ENCODE measurements at places on chromosomes 1 and 21.

- no peak for DNase-seq
These were observed 25.1 kb downstream of the AK4 start for GRCh38 chr1:65172936-65173690.

DNA sequence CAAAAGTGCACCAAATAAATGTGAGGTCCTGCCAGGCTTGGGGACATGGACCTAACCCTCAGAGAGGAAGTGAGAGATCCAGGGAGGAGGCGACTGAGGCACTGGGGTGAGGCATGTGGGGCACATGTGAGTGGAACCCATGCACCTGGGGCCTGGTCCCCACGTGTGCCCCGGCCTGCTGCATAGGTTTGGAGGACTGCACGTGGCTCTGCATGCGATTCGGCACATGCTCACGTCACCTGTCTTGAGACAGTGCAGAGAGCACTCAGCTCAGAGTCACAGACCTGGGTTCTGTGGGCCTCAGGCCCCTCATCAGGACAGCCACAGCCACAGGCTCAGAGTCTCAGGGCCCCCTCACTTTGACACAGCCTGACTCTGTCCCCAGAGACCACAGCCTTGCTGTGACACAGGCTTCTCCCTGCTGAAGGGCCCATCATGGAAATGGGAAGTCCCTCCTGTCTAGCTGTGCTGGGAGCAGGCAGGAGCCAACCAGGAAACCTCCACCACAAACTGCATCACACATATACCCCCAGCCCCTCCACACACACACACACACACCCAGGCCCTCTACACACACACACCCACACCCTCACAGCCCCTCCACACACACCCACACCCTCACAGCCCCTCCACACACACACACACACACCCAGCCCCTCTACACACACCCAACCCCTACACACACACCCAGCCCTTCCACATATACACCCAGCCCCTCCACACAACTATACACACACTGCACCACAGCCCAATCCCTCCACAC lies 48.2 kb downstream of the SLC9A1 start:
- no peak for DNase-seq

DNA sequence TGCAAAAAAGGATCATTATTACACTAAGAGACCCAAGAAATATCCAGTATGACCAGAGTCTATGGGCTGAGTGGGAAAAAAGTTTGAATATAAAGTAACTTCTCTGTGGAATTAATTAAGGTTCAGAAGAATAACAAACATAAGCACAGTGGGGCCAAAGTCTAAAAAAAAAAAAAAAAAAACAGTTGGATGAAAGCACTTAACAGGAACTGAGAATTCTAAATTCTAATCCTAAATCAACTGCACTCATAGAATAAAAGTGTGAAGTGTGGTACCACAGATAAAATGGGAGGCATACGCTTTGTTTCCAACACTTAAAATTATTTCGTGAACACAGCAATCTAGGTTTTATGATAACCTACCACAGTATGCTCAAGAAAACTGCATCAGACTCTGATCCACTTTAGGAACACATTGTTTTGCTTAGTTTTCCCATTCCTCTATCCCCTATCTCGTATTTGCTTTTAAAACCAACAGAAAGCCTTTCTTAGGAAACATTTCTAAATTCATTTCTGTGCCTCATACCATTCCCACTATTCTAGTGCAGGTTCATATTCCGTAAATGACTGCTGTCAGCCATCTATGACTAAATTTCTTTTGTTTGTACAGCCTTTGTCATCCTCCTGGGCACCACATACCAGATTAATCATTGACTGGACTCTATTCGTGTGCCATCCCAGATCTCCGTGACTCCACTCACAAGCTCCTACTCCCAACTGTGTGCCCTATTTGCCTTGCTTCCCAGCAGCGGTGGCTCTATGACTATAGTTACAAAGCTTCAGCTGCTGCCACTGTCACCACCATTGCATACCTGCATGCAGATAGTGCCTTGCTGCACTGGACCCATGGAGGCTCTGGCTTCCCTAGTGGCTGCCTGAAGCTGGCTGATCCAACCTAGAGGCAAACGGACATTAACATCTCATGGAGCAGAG lies 24.9 kb downstream of the CHML start:
- peak; percentile 30 for DNase-seq

- DNase-seq: peak; percentile 19
These were observed 36.4 kb upstream of the HHAT start for GRCh38 chr1:210292231-210292871.

DNA sequence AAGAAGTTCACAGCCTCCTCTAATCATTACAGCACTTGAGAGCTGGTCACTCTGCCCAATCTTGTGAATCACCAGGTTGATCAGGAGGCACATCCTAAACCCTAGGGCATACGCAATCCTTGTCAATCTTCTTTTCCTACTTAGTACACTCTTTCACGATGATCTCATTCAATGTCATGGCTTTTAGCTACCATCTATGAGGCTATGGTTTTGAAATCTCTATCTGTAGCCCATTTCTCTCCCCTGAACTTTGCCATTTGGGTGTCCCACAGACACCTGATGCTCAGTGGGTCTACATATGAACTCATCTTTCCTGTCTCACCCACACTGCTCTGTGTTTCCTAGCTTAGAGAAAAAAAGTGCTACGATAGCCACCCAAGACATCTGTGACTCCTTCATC lies 1.9 kb upstream of the MED18 start:
- DNase-seq: no peak

- no peak for DNase-seq
These were observed 67.5 kb upstream of the RNPC3 start for GRCh38 chr1:103457886-103458455.

GRCh38 chr1:11671544-11672286 lies 7.7 kb downstream of the FBXO6 start:
- DNase-seq: no peak

DNA sequence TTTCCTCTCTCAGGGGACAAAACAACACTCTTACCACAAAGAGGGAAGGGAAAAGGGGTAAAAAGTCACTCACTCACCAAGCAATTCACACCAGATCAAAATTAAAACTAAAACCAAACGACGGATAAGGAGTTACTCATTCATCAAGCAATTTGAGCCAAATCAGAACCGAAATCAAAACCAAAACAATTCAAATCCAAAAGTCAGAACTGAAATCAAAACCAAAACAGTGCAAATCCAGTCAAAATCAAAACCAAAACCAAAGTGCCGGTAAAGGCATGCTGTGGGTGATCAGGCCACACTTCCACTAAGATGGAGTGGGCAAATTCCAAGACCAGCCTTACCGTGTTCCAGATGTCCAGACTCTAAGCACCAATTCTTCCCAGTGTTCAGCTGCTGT lies 717.9 kb downstream of the AMY1C start:
- DNase-seq: no peak

DNA sequence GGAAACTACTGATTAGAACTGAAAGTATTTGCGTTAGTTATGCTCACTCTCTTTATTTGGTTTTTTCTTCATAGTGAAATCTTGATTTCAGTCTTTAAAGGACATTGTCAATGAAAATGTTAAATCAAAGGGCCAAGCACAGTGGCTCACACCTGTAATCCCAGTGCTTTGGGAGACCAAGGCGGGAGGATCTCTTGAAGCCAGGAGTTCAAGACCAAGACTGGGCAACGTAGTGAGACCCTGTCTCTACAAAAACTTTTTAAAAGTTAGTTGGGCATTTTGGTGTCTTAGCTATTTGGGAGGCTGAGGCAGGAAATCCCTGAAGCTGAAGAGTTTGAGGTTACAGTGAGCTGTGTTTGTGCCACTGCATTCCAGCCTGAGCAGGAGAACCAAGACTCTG lies 13.6 kb downstream of the RLF start:
- DNase-seq: no peak

- no peak for DNase-seq
These were observed 55.3 kb downstream of the CACHD1 start for GRCh38 chr1:64525116-64525686.

GRCh38 chr1:169594391-169594790 lies 8.1 kb upstream of the F5 start:
- DNase-seq: no peak

GRCh38 chr1:15943992-15944307 lies 32.0 kb downstream of the ZBTB17 start:
- DNase-seq: no peak

GRCh38 chr1:202858331-202858730 lies 30.6 kb downstream of the RABIF start:
- no peak for DNase-seq

DNA sequence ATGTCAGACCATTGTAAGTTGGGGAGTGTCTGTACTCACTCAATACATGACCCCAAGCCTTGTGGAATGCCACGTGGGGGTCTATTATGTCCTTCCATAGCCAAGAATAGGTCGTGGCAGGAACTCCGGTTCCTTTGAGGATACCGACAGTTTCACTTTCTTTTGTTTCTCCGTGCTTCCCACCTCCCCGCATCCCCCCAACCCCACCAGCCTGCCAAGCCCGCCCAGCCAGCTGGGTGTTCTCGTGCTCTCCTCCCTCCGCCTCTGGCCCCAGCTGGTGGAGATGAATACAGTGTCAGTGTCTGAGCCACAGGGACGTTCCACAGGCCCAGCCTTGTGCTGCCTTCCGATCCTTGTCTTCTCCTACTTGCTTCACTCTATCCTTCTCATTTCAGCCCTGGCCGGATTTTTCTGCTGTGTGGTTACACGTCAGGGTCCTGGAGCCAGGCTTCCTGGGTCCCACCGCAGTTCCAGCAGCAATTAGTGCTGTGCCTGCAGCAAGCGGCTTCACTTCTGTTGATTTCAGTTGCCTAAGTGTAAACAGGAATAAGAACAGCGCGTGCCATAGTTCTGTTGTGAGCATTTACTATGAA lies 4.1 kb upstream of the AGTRAP start:
- DNase-seq: no peak

GRCh38 chr1:119738100-119738720 lies 26.5 kb downstream of the PHGDH start:
- no peak for DNase-seq

GRCh38 chr1:167797015-167797414 lies 75.2 kb downstream of the MPZL1 start:
- DNase-seq: peak; percentile 70

- no peak for DNase-seq
These were observed 14.4 kb downstream of the SARS1 start for GRCh38 chr1:109228167-109228566.

- DNase-seq: no peak
These were observed 2.6 kb upstream of the TNNI1 start for GRCh38 chr1:201424146-201424545.
